Dermis microvascular lymphatic vessel endothelial cell (primary cell): ENCODE measurements at places on chromosomes 11 and 22. TPM values are rescaled to one million over a fixed set of nuclear protein-coding genes. Genes with fewer than 3 reads are reported as not detected.

CADM1 gene
- total RNA-seq = 0.51 and 0.77 TPM in 2 replicates

DNA sequence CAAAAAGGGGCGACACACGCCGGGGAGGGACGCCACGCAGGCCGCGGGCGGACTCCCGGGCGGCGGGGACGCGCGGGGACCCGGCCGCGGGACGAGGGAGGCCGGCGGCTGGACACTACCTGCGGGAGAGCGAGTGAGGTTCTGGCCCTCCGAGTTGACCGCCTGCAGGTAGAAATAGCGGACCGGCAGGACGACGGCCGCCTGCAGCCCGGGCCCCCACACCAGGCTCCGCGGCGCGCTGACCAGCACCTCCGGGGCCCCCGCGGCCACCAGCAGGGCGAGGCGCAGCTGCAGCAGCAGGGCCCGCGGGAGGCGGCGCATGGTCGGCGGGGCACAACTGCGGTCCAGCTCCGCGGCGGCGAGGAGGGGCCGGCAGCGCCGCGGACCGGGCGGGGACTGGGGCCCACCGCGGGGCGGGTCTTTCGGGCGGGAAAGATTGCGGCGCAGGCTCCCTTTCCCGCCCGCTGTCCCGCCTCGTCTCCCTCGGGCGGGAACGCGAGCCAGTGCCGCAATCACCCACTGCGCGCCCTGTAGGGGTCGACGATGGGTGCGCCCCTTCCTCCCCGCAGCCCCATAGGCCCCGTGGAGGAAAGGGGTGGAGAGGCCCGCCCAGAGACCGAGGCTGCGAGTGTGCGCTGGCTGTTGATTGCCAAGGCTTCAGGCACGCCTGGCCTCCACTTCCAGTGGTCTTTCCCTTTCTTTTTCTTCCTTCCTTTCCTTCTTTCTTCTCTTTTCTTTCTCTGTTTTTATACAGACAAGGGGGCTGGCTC is at the start of gene POGLUT3:
POGLUT3 (minus strand) TSS at position 339 of the 770 bp plus-strand sequence; CDS start at position 321, 18 bp downstream.
- peak; percentile 10 for DNase-seq

DNA sequence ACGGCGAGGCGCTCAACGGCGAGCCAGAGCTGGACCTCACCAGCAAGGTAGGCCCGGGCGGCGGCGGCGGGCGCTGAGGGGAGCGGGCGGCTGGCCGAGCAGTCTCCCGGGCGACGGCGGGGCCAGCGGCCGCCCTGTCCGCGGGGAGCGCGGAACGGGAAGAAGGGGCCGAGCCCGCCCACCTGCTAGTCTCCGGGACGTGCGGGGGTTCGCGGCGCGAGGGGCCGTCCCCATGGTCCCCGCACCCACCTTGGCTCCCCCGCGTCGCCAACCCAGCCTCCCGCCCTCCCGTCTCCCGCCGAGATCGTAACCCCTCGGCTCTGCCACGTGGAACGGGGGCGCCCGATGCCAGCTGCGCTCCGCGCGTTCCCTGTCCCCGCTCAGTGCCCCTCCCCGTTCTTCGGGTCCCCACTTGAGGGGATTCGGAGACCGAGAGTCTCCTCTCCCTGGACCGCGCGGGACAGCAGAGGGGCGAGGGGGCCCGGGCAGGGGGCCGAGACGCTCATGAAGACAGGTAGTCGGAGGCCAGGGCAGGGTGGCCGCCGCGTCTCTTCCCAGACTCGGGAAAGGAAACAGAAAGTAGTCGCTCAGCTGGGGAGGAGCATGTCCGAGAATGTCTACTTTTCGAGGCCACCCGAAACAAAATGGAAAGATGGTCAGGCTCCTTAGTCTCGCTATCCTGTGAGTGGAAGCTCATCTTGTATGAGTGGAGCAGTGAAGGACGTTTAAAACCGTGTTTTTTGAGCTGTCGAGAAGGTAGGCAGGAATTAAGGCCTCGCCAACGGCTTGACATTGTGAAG is 557 bp downstream of the GTPBP1 start:
- DNase-seq = no peak

DNA sequence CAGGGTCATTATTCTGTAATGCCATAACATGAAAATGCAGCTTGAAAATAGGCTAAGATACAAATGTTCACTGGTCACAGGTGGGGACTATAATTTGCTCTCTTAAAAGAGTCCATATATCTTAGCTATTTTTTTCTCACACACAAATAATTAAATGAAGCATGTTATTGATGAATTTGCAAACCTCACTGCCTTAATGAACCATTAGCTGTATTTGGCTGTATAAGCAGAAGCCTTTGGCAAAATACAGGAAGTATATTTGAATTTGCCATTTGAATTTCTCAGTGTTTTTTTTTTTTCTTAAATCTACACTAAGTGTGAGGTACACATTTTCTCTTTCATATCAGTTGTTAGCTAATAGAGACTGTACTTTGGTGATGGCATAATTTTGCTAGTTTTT is 38.7 kb downstream of the DDI1 start:
- DNase-seq = no peak
